CD4-positive, alpha-beta T cell (primary cell): ENCODE measurements at places on chromosomes 3 and 15.
A peak's percentile ranks its signal among the peaks of the same experiment; 100 is the strongest.

GRCh38 chr3:46908294-46908985, 30.9 kb downstream of the PTH1R start:
- no peak for DNase-seq
- no peak overlapping the region for H3K27ac ChIP-seq
- no peaks in the 10 kb centered on the region for H3K27me3 ChIP-seq
- H3K36me3 ChIP-seq: no peaks in the 10 kb centered on the region
- H3K4me1 ChIP-seq: peaks cover 21% of the 10 kb centered on the region
- no peak overlapping the region for H3K4me3 ChIP-seq

DNA sequence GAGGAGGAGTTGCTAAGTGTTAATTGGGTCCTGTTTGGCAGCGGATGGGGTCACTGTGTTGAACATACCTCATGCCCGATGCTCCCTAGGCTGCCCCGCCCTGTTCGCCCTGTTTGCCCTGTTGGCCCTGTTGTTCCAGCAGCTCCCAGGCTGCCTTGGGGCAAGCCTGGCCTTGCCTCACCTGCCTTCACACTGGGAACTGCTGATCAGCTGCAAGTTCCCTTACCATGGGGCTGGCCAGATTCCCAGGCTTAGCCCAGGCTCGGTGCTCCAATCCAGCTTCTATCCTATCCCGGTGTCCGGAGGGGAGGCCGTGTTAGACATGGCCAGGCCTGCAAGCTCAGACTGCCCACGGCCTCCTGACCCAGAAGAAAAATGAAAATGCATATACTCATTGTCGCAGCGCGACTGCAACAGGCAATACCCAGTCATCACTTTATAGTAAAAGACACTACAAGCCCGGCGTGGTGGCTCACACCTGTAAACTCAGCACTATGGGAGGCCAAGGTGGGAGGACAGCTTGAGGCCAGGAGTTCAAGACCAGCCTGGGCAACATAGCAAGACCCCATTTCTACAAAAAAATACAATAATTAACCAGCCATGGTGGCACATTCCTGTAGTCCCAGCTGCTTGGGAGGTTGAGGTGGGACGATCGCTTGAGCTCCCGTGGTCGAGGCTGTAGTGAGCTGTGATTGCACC, 42.9 kb upstream of the ZNF710 start:
- H3K4me1 ChIP-seq: no peaks in the 10 kb centered on the region
- H3K36me3 ChIP-seq: no peaks in the 10 kb centered on the region
- H3K4me3 ChIP-seq: no peak overlapping the region
- H3K27ac ChIP-seq: no peak overlapping the region
- no peak for DNase-seq

- H3K4me3 ChIP-seq: no peak overlapping the region
- DNase-seq: no peak
- H3K27ac ChIP-seq: no peak overlapping the region
- H3K27me3 ChIP-seq: no peaks in the 10 kb centered on the region
- no peaks in the 10 kb centered on the region for H3K4me1 ChIP-seq
Observed at GRCh38 chr3:138468886-138469285, 34.5 kb downstream of the ESYT3 start.

DNA sequence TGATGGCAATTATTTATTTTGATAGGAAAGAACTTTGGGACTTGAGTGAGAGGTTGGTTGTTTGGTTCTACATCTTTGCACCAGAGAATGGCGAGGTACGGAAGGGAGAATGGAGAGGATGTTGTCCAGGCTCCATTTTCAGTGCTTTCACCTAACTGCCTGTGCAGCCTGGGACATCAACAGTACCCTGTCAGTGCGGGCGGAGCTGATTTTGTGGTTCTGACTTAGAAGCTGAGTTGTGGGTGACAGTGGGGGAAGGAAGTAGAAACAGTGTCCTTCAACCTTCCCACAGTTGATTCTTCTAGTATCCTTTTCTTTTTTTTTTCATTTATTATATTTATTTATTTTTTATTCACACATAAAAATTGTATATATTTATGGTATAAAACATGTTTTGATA, 95.3 kb downstream of the TIGIT start:
- no peak for DNase-seq
- H3K4me1 ChIP-seq: peaks cover 15% of the 10 kb centered on the region
- H3K36me3 ChIP-seq: no peaks in the 10 kb centered on the region
- H3K27ac ChIP-seq: no peak overlapping the region
- no peak overlapping the region for H3K4me3 ChIP-seq

GRCh38 chr15:28004143-28005003, 94.7 kb downstream of the OCA2 start:
- no peaks in the 10 kb centered on the region for H3K27me3 ChIP-seq
- no peak overlapping the region for H3K27ac ChIP-seq
- H3K4me1 ChIP-seq: no peaks in the 10 kb centered on the region
- DNase-seq: no peak
- H3K4me3 ChIP-seq: no peak overlapping the region
- no peaks in the 10 kb centered on the region for H3K36me3 ChIP-seq

DNA sequence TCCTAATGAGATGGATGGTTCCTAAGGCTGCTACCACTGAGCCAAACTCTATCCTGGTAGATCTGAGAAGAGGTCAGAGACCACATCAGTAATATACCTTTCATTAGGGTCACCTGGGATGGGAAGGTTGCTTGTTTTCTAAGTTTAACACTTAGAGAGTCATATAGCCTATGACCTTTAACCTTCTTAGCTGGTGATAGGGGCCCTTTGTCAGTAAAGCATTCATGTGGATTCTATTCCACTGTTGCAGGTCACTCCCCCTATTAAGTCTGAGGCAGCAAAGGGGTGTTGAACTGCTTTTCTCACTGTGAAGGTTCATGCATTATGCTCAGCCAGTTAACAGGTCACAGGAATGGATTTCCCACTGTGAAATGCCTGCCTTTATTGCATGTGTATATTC, 6.1 kb upstream of the ZNF609 start:
- DNase-seq: no peak
- peaks cover 15% of the 10 kb centered on the region for H3K4me1 ChIP-seq
- no peaks in the 10 kb centered on the region for H3K27me3 ChIP-seq
- H3K4me3 ChIP-seq: no peak overlapping the region
- no peak overlapping the region for H3K27ac ChIP-seq

DNA sequence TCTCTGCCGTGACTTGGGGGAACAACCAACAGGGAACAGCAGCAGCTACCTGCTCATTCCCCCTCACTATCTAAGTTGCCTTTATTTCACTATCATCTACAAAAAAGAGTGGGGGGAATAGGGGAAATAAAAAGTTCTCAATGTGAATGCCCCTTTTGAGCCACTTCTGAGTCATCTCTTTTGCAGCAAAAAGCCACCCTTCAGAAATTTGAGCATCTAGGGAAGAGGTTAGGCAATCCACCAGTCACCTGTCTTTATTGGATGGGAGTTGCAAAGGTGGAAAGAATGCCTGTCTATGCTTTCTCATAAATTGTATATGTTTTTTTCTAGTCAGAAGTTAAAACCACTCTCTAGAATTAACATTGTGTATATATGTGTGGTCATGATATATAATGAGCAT, 41.1 kb downstream of the GPD1L start:
- H3K27ac ChIP-seq: no peak overlapping the region
- H3K4me3 ChIP-seq: no peak overlapping the region
- H3K27me3 ChIP-seq: no peaks in the 10 kb centered on the region
- H3K4me1 ChIP-seq: no peaks in the 10 kb centered on the region
- no peak for DNase-seq

- no peaks in the 10 kb centered on the region for H3K36me3 ChIP-seq
- DNase-seq: no peak
- H3K4me1 ChIP-seq: no peaks in the 10 kb centered on the region
Observed at GRCh38 chr15:34808016-34808415, 12.7 kb upstream of the ACTC1 start.

DNA sequence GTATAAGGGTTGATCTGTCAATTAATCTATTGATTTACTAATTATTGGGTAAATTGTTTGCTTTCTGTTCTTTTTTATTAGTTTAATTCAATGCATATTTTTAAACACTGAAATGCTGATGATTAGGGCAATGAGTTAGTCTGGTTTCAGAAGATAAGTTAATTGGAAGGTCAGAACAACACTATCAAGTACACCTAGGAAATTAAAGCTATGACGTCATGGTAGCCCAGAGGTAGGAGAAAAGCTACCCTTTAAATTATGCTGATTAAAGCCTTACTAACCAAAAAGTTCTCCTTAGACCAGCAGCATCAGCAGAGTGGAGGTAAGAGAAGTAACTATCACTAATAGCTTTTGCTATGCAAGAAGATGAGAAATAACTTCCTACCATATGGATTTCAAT, 770.4 kb upstream of the ARPP21 start:
- no peak overlapping the region for H3K27ac ChIP-seq
- no peaks in the 10 kb centered on the region for H3K27me3 ChIP-seq
- H3K36me3 ChIP-seq: no peaks in the 10 kb centered on the region

- H3K4me3 ChIP-seq: no peak overlapping the region
- no peaks in the 10 kb centered on the region for H3K36me3 ChIP-seq
- DNase-seq: no peak
- no peak overlapping the region for H3K27ac ChIP-seq
Observed at GRCh38 chr3:126113733-126114442, 30.0 kb upstream of the SLC41A3 start.

- no peak overlapping the region for H3K4me3 ChIP-seq
- H3K27me3 ChIP-seq: no peaks in the 10 kb centered on the region
- no peak for DNase-seq
- no peak overlapping the region for H3K27ac ChIP-seq
Observed at GRCh38 chr3:180571831-180572598, 29.9 kb upstream of the TTC14 start.

GRCh38 chr3:71809321-71810026, 24.5 kb upstream of the PROK2 start:
- no peaks in the 10 kb centered on the region for H3K36me3 ChIP-seq
- DNase-seq: no peak
- H3K27me3 ChIP-seq: no peaks in the 10 kb centered on the region
- no peaks in the 10 kb centered on the region for H3K4me1 ChIP-seq
- no peak overlapping the region for H3K27ac ChIP-seq

- DNase-seq: no peak
- H3K36me3 ChIP-seq: no peaks in the 10 kb centered on the region
- peak overlapping the region; percentile 81 for H3K4me3 ChIP-seq
- no peaks in the 10 kb centered on the region for H3K27me3 ChIP-seq
- H3K4me1 ChIP-seq: peaks cover 45% of the 10 kb centered on the region
Observed at GRCh38 chr15:42490291-42490670, 660 bp downstream of the ZNF106 start.
